H54 (cell line): ENCODE measurements at places on chromosomes 7 and 10.

GRCh38 chr7:106617860-106618259 lies 43.1 kb downstream of the CCDC71L start:
- no peak for DNase-seq

- no peak for DNase-seq
These were observed 338.0 kb upstream of the MKI67 start for GRCh38 chr10:128463991-128464760.

GRCh38 chr7:39618868-39619267 lies 4.5 kb upstream of the RALA start:
- DNase-seq: no peak

DNA sequence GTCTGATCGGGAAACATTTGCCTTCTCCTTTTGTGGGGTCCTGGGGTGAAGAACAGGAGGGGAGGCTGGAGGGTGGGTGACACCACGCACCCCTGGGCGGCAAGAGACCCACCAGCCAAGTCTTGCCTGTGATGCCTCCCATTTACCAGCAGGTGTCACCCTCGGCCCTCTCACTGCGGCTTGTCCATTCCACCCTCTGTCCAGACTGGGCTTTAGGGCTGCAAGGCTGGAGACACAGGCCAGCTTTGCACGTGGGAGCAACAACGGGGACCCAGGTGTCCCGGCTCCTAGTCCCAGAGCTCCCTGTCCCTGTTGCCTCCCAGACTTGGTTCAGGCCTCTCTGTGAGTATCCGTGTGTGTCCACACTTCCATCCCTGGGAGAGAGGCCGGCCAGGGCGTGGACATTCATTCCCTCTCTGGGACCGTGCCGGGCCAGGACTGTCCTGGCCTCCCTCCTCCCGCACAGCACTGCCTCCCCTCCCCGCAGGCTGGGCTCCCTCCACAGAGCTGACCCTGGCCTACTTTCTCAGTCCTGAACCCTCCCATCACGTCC lies 36.2 kb upstream of the GTF2IRD1 start:
- DNase-seq: peak; percentile 80

DNA sequence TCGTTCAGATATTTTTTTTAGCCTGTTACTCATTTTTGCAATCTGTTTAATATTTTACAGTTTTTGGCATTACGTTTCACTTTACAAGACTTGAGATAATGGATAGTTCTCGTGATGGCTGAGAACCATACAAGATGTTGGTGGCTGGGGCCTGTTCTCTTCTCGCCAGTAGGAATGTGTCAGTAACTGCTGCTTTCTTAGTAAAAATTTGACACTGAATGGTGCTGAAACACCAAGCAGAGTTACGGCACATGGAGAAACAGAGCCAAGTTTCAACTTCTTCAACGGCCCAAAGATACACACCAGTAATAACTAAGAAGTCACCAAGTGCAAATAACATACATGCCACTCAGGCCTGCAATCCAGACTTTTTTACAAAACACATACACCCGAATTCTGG lies 130.4 kb downstream of the NRP1 start:
- DNase-seq: no peak

DNA sequence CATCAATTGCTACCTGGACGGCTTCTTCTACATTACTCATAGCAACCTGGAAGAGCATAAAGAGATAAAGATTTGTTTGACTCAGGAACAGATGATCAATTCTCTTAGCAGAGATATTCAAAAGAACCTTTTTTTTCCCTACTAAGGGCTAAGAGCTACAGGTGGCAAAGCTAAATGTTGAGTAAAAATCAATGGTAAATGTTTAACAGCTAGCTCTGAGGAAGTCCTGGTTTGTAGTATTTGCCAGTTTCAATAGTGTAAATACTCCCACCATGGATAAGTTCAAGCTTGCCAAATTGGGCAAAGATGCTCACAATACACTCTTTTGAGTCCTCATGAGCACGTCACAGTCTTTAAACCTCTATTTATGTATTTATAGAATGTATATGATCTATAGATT lies 64.0 kb downstream of the AKR1E2 start:
- DNase-seq: no peak

DNA sequence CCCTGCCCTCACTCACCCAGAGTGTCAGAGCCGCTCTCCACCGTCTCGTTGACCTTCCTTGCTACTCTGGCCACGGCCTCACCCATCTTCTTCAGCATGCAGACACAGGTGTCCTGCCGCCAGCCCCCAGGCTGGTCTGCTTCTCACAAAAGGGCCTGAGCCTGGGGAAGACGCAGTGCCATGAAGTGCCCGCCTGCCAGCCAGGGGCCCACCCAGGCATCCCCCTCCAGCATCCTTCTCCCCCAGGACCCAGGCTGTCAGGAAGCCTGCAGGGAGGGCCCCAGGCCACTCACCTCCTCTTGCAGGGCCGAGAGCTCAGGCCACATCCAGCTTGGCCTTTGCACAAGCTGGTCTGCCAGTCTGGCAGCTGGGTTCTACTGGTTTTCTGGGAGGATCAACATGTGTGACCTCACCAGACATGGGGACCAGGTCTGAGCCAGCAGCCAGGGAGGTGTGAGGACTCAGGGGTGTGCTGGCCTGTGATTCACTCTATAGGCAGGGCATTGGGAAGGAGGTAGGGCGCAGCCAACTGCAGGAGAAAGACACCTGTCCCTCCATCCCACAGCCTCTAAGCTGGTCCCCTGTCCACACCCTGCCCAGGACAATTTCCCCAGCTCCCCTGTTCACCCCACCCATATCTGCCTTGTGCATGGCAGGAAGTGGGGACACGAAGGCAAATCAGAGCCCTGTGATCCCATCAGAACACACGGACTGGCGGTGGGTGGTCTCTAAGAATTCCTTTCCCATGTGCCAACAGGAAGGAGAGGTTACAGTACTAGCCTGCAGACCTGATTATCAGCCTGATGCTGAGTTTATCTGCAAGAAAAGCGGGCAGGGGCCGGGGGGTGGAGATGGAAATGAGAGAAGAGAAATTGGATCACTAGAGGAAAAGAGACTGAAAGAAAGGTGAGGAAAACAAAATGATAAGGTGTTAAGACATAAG lies 5.7 kb downstream of the LRRC20 start:
- peak; percentile 83 for DNase-seq

DNA sequence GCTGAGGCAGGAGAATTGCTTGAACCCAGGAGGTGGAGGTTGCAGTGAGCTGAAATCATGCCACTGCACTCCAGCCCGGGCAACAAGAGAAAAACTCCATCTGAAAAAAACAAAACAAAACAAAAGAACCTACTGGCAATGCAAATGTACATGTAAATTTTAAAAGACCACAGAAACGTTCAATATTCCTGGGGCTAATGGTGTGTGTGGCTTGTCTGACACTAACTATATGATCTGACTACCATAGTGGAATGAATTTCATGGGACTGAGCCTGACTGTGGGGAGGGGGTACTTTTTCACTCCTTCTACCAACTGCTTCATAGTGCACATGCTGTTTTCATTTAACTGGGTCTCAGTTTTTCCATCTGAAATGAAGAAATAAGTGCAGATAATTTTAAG lies 69.6 kb downstream of the ITPRID1 start:
- DNase-seq: no peak

GRCh38 chr10:47035171-47035818 lies 124.1 kb downstream of the PTPN20 start:
- DNase-seq: no peak

- DNase-seq: no peak
These were observed 37.6 kb upstream of the KCNIP2 start for GRCh38 chr10:101881036-101881774.

DNA sequence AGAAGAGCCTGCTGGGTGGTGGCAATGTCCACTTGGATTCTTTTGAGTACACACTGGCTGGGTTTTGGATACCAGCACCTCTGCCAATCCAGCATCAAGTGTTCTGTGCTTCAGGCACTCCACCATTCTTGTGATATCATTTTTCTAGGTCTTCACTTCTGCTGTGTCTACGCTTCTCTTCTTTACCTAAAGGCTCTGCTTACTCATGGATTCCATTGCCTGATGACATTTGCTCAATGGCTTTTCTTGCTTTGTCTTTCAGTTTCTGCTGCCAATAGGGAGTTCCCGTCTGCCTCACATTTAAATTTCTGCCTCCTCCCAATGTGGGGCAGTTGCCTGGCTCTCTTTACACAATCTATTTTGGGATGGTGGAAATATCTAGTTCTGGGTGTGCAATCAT lies 12.7 kb upstream of the PAPSS2 start:
- DNase-seq: no peak

DNA sequence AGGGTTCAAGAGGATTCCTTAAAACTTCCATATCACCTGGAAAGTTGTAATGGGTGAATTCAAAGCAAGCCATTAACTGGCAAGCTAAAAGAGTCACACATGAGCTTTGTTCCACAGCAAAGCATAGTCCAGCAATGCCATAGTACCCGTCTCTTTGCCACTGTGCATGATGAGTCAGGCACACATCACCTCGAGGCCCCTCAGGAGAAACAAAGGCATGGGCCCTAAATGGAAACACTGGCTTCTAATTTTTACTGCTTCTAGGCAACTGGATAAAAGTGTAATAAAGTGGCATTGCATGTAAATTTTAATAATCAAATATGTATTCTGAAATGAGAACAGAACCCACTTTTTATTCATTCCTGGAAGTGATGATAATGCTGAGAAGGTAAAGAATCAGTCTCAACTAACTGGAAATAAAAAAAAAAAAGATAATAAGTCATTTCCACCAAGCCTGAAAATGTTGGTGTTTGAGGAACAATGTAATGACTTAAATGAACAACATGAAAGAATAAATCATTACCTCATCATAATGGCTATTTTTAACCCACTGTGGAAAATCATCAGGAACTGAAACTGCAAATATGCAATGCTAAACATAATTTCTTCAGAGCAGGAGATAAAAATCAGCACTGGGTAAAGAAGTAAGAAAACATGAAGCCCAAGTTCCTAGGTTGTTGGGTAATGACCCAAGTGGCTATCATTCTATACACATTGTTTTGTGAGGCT lies 104.9 kb downstream of the CDK6 start:
- DNase-seq: no peak

DNA sequence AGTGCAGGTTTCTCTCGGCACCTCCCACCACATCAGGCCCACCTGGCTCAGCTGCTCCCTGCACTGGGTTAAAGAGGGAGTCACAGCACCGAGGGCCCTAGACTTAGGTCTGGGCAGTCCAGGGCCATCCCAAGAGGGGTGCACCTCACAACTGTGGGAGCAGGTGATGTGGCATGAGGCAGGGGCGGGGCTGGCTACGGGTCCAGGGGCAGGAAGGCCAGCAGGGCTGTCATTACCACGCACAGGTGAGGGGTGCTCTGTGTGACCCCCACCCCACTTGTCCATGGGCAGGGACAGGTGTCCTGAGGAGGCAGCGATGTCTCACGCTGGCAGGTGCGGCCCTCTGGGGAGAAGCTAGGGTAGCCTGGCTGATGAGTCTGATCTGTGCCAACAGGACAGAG lies 40.5 kb upstream of the DPYSL4 start:
- no peak for DNase-seq

- no peak for DNase-seq
These were observed 69.6 kb upstream of the GRM8 start for GRCh38 chr7:127322351-127322750.

- no peak for DNase-seq
These were observed 631.0 kb upstream of the ANKRD30A start for GRCh38 chr10:36494371-36494770.

GRCh38 chr10:104895541-104895940 lies 254.5 kb downstream of the SORCS3 start:
- DNase-seq: no peak

DNA sequence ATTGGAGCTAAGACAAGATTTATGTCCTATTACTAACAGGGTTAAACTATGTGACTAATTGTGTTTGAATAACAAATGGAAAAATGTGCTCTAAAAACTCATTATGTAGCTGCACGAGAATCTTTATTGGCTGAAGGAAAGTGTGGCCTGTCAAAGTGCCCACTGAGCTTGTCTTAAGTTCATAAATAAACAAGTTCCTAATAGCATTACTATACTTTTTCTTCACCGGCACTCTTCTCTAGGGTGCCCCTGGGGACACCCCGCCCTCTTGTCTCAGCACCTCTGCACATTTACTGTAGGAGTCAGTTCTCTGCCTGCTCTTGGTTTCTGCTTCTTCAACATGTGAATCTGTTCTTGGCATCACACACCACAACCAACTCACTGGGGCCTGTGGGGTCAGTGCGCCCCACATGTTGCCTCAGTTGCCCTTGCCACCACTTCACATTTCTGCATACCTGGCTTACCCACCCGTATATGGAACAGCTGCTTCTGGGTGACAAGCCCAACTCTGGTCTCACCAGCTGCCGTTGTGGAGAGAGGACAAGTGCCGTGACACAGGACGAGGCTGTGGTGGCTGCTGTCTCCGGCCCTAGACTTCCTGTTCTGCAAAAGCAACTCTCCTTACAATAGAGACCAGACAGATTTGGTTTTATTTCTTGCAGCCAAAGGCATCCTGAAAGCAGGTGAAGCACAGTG lies 96.3 kb upstream of the DDC start:
- no peak for DNase-seq

GRCh38 chr10:110175406-110175805 lies 32.0 kb upstream of the MXI1 start:
- no peak for DNase-seq

GRCh38 chr7:46198701-46199100 lies 277.6 kb upstream of the IGFBP3 start:
- no peak for DNase-seq

GRCh38 chr7:27133409-27134231 lies 3.1 kb upstream of the HOXA4 start:
- DNase-seq: no peak

DNA sequence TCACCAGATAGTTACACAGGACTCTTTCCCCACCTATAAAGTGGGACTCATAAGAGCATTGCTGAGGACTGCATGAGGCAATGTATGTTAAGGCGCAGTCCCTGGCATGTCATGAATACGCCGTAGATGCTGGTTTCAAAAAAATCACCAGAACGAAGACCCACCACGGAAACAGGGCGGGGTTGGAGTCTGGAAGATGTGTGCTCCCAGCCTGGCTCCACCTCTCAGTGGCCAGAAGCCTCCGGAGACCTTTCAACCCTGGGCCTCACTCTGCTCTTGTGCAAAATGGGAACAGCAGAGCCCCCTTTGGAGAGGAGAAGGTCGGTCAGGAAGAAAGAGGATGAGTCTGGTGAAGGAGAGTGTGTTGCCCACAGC lies 12.4 kb upstream of the ZMIZ1 start:
- DNase-seq: no peak

GRCh38 chr7:46366526-46366925 lies 445.5 kb upstream of the IGFBP3 start:
- DNase-seq: no peak

DNA sequence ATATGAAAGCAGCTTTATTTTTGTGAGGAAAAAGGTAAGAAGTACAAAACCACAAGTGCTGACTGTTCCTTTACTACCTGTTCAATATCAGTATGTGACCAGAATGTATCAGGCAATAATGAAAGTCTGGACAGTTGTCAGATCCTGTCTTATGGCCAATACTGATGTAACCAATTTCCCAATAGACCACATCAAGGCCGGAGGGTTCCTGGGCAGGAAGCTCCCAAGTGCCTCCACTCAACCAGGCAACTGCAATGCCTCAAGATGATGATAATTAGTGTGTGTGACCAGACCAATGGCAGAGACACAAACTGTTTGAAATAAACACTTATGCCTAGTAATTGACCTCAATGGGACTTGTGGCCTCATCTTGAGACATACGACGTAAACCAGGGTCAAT lies 149.4 kb upstream of the ASAH2 start:
- DNase-seq: no peak

- peak; percentile 30 for DNase-seq
These were observed 64.4 kb upstream of the ARID5B start for GRCh38 chr10:61836888-61837754.
